ENCODE measurements at places on chromosomes 2 and 18. TPM values are rescaled to one million over a fixed set of nuclear protein-coding genes. Genes with fewer than 3 reads are reported as not detected.

GRCh38 chr18:23498877-23499276 is 4.4 kb upstream of the RMC1 start:
- peak; percentile 73 for DNase-seq

DNA sequence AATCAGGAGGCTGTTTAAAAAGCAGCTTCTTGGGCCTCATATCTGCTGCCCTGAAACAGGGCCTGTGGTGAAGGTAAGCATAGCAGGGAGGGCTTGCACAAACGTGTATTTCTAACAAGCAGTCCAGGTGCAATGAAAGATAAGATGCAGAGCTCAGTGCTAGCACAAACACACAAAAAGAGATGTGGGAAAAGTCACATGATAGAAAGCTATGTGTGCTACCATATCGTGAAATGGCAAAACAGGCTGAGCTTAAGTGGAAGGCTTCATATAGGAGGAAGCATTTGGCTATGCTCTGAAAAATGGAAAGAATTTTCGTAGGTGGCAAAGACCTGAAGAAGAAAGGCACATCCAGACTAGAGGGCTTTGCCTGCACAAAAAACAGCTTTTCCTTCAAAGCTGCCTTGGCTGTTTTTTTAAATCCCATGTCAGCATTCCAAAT is 10.2 kb downstream of the RSAD2 start:
- DNase-seq, result no peak

DNA sequence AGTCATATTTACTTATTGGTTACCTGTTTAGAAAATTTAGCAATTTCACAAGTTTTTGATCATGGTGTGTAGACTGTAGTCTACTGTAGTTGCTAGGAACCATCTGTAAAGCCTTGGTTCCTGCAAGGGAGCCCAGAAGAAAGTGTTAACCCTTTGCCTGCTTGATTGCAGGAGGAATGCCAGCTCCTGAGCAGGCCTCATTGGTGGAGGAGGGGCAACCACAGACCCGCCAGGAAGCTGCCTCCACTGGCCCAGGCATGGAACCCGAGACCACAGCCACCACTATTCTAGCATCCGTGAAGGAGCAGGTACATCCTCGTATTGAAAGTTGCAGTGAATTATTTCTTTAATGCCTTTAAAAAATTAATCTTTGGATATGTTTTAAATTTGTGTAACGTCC is 76.3 kb downstream of the PKP4 start:
- no peak for DNase-seq

GRCh38 chr2:64319896-64320295 is 134.1 kb upstream of the LGALSL start:
- DNase-seq, result no peak

GRCh38 chr2:28333606-28334526 is 58.8 kb upstream of the FOSL2 start:
- DNase-seq, result no peak

GRCh38 chr2:184597571-184597991 is 748 bp upstream of the ZNF804A start:
- no peak for DNase-seq

DNA sequence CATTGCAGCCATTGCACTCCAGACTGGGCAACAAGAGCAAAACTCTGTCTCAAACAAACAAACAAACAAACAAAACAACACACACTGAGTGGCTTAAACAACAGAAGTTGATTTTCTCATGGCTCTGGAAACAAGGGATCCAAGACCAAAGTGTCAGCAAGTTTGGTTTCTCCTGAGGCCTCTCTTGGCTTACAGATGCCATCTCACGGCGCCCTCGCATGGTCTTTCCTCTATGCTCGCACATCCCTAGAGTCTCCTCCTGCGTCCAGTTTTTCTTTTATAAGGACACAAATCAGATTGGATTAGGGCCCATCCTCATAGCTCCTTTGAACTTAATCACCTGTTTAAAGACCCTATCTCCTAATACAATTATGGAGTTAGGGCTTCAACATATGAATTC is 133.4 kb upstream of the LRRTM1 start:
- DNase-seq, result no peak

- no peak for DNase-seq
These were observed 425.3 kb downstream of the ZNF521 start for GRCh38 chr18:24926649-24927048.

DNA sequence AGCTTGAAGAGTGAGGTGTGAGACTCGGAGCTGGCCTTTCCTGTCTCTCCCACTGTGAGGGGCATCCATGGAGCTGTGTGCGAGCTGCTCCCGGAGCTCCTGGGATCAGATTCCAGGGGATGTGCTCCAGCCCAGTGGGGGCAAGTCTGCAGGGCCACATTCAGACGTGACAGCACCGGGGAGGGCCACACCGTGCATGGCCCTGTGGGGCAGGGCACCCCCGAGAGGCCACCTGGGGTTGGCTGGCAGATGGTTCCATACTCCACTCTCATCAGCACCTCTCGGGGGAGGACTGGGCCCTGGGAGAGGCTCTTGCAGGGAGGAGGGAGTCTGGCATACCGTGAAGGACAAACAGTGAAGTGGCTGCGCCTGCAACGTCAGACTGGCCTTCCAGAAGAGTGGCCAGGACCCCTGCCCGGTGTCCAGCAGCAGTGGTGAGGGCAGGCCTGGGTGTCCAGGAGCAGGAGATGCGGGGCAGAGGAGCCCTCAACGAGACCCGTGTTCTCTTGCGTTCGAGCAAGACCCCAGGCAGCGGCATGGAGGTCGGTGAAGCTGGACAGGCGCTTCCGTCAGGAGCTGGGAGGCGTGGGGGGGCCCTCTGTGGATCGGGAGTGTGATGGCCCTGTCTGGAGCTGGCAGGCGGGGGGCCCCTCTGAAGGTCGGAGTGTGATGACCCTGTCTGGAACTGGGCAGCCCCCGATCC is 84.3 kb downstream of the ASB1 start:
- DNase-seq, result no peak

- DNase-seq, result peak; percentile 83
These were observed 195.9 kb downstream of the SH3RF3 start for GRCh38 chr2:109324861-109325260.

GRCh38 chr2:1400943-1401735 is 12.1 kb upstream of the TPO start:
- DNase-seq, result no peak

- no peak for DNase-seq
These were observed 47.0 kb downstream of the C2orf76 start for GRCh38 chr2:119319593-119319992.

- no peak for DNase-seq
These were observed 18.7 kb upstream of the TMEM200C start for GRCh38 chr18:5914016-5914415.

- DNase-seq, result no peak
These were observed 31.3 kb downstream of the COLEC12 start for GRCh38 chr18:468955-469790.

GRCh38 chr18:24731981-24732380 is 271.5 kb downstream of the HRH4 start:
- no peak for DNase-seq

- DNase-seq, result no peak
These were observed 268.5 kb upstream of the CCDC68 start for GRCh38 chr18:55227771-55228170.

GRCh38 chr2:120383631-120384340 is 37.9 kb downstream of the INHBB start:
- DNase-seq, result no peak

- peak; percentile 90 for DNase-seq
These were observed 184.3 kb downstream of the SH3BP4 start for GRCh38 chr2:235135990-235136561.

DNA sequence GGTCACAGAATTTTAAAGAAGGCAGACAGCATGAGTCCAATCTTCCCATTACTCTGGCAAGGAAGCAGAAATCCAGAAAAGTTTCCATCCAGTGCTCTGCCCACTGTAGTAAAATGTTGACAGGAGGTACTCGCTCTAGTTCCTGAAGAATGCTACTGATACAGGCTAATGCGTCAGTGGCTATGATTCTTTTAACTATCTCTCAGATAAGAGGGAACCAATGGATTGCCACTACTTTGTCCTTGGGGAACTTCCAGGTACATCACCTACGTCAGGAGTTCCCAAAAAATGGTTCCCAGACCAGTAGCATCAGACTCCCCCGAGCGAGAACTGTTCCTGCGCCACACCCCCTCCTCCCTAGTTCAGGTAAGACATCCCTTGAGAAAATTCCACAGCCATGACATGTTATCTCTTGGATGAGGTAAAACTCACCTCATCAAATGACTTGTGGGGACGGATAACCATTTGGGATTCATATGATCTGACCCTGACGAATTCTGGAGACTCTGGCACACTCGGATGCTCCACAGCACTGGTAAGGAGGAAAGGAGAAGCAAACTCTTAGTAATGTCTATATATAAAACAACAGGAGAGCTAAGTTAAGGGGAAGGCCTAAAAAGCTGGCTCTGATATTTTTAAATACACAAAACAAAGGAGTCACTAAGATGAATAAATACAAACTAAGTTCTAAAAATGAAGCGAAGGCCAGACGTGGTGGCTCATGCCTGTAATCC is 16.5 kb downstream of the STARD7 start:
- no peak for DNase-seq

DNA sequence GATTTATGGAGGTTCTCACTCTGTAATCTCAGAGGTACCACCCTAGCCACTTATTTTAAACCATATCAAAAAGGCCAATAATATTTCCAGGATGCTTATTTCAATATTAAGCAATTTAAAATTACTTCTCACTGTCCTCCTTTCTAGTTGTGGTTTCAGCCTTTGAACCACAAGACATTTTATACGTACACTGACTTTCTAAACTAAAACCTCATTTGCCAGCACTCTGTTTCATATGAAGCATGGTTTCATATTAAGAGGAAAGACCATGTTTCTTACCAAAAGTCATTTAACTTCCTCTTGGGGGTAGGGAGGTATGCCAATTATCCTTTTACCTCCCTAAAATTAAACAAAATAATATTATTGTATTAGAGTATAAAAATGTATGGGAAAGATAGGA is 399.8 kb downstream of the CDH7 start:
- DNase-seq, result no peak

DNA sequence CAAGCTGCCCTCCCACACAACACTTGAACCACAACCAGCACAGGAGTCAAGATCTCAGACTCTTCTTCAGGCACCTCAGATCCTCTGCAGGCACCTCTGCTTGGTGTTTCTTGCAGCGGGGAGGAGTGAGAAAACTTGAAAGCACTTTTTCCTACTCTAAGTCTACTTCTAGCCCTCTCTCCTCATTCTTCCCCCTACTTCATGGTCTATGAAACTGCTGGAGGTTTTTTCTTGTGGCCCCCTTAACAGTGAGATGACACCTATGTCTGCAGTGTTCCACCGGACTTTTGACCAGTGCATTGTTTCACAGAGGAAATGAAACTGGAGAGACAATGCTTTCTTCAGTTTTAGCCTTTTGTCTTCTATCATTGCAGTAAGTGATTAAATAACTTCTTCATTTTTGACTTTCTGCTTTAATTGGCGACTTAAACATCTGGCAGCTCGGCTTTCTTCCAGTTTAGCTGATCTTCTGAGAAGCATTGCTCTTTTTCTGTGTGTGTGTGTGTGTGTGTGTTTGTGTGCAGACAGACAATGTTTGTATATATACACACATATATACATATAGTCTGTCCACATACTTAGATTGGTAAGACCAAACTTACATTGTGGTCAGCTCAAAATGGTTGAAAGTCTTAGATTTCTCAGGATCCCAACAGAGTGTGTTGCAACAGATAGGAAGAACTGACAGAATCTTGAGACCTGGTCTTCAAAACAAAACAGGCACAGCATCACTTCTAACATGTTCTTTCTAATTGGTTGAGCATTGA is 1474.0 kb upstream of the TMEFF2 start:
- no peak for DNase-seq

DNA sequence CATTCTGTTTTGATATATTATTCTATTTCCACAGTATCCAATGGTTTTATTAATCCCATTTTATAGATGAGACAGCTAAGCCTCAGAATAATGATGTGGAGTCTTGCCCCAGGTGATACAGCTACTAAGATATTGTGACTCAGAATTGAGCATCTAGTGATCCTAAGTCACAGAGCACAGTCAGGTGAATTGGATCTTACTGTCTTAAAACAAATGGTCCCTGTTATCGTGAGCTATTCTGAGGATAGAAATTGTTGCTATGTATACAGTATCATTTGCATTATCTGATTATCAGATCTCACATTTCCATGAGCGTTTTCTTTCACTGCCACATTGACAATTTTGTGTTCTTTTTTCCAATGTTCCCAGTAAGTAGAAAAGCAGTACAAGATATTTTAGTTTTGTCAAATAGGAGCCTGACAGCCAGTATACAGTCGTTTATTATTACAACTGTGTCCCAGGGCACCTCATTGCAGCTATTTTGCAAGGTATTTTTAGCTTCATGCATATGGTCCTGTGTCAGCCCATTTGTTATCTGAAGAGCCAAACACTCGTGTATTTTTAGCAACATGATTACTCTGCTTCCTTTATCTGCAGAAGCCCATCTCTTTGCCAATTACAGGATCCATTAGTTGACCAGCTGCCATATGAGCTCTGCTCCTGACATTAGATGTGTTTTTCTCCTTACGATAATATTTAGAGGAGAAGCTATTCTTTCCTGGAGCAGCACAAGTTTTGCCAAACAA is 25.1 kb upstream of the SGPP2 start:
- DNase-seq, result no peak

DNA sequence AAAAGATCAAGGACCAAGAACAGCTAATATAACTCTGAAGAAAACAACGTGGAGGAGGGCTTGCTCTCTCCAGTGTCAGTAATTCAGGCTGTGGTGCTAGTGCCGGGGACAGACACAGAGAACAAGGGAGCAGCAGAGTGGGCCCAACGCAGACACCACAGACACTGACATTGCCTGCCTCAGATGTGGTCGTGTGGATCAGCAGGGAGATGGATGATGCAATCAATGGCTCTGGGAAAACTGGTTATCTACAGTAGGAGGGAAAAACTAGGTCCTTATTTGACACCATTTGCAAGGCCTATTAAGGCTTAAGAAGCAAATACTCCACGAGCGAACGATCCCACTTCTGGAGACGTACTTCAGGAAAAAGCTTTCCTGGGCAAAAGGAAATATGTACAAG is 36.1 kb downstream of the HDLBP start:
- DNase-seq, result no peak

Gene HOXD12
- not detected for total RNA-seq

Gene GPBAR1
- total RNA-seq, result 0.94 TPM

Gene POMC
- 1.1 TPM for total RNA-seq

Gene TUBA4A
- total RNA-seq, result 12.5 TPM

Gene CRYBA2
- total RNA-seq, result not detected

Gene HYCC2
- total RNA-seq, result 35.0 TPM

Gene DNAJC5G
- total RNA-seq, result not detected

Measured in sciatic nerve (tissue), 2 donors.